Activated CD8-positive, alpha-beta memory T cell treated with anti-CD3 and anti-CD28 coated beads, Interleukin-2, amount 50 U/mL, for 4 hours (primary cell): ENCODE measurements at places on chromosomes 7 and 10.

DNA sequence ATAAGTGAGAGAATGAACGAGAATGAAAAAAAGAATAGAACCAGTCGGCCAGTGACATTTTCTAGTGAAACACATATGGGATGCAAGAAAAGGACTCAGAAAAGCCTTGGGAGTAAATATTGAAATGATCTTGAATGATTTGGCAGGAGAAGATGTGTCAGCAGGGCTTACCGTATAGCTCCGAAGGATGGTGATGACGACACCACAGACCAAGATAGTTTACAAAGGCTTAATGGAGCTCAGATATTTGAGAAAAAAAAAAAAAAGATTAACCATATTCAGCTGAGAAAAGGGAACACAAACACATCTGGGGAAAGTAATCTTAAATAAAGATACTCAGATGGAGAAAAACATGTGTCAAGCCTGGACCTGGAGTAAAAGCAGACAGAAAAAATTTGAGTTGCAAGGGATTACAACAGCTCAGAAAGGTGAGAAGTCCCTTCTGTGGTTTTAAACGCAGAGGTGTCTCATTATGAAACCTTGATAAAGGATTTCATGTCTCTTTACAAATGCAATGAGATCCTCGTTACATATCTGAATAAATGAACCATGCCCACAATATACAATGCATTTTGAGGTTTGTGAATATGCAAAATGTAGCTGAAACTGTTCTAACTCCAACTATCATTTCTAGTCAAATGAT is 36.0 kb downstream of the DNAJB9 start:
- DNase-seq, result no peak

DNA sequence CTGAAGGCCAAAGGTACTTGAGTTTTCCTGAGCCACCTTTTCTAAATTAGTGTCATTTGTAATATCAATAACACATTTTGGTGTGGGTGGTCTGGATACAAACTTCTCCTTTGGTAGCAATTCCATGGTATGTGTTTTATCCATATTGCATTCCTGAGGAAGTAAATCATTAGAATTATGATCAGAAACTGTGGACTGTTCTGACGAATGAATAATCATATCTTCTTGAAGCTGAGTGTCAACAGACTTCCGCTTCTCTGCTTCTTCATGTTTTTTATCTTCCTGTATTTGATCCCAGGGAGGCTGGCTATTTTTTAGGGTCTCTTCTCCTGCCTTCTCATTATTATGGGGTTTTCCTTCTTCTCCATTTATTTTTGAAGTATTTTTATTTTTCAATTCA is 81.4 kb downstream of the NRBF2 start:
- no peak for DNase-seq

- DNase-seq, result peak; percentile 13
These were observed 91.2 kb downstream of the DNAJB6 start for GRCh38 chr7:157427811-157428553.

DNA sequence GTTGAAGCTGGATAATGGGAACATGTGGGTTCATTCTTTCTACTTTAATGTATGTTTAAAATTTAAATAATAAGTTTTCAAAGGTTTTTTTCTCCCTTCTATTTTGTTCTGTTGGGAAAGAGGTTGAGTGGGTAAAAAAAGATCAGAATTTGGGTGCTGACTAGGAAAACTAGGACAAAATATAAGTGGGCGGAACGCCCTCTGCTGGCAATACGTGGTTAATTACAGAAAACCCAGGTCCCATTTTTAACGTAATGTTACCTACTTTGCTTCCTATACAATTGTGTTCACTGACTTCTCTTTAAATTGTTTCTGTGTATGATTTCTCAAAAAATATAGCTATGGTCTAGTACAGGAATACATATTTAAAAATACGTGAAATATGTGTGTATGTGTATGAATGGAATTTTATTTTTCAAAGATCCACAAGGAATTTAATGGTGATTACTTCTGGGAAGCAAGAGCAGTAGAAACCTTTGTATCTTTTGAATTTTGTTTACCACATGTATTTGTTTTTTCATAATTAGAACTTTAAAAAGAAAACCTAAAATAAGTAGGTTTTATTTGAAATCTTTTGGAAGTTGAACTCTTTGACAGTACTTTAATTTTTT is 8.7 kb downstream of the ECD start:
- DNase-seq, result peak; percentile 63

- DNase-seq, result no peak
These were observed 1094.4 kb downstream of the NRG3 start for GRCh38 chr10:82969405-82969804.

DNA sequence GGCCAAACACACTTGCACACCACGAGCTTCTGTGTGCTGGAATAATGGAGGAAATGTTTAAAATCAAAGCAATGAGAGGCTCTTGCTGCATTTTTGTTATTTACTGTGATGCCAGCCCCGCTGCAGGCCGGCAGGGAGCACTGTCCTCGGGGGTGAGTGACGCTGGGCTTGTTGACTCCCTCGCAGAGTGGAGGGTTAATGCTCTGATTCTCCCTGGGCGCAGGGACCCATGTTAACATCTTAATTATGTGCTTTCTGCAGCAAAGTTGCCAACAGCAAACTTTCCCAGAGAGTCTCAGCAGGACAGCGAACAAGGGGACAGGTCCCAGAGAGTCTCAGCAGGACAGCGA is 22.9 kb downstream of the SCART1 start:
- DNase-seq, result no peak

DNA sequence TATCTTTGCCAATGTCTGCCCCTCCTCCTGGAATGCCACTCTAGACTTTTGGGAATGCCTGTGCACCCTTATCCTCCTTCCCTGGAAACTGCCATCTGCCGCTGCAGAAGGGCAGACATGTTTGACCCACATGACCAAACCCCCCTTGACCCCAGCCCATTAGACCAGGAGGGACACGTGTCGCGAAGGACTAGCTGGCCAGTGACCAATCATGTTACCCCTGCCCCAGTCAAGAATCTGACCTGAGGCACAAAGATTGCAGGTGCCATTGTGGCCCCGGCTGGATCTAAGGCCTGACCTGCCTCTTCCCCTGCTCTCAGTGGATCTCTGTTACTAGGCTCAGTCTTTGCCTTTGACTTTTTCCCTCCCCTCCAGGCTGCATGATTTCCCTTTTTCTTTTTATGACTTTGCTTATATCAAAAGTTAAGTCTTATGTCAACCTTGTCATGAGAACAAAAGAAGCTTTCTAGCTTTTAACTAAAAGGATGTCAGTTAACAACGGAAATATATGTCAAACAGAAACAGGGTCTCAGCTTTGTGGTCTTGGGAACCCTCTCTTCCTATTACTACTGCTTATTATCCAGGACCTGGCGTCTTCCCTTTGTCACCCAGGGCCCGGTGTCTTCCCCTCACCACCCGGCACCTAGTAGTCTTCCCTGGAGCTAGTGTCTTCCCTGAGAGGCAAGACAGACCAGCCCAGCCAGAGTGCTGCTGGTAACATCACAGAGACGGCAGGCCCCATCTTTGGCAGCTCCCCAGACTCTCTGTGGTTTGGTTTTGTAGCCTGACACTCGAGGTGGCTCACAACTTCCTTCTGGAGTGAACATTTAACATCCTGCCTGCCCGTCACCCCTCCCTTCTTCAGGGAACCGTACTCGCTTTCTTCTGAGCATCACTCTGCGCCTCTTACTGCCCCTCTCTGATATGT is 24.4 kb upstream of the PPIF start:
- peak; percentile 78 for DNase-seq

DNA sequence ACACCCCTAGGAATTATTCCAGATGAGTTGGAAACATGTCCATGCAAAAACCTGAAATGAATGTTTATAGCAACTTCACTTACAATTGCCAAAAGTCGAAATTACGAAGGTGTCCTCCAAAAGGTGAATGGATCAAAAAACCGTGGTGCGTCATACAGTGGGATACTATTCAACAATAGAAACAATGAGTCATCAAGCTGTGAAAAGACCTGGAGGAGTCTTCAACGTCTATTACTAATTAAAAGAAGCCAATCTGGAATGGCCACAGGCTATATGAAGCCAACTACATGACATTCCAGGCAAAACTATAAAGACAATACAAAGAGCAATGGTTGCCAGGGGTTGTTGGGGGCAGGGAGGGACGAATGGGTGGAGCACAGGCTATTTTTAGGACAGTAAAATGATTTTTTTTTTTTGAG is 12.6 kb upstream of the PPP2R2D start:
- no peak for DNase-seq

DNA sequence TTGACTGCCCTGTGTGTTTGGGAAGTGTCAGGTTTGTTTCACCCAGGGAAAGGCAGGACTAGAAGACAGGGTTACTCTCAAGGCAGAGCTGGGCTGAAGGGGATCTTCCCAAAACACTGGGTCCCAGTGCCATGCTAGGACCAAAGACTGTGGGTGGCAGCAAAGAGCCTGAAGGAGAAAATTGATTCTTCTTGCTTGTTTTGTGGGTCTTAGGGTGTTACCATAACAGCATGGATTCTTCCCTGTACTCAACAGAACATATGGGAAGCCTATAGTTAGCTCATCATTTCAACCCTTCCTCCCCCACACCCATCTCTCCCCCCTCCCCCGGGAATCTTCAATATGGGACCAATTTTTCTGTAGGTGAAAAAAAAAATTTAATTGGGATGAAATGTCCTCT is 42.3 kb downstream of the TEX36 start:
- DNase-seq, result no peak

DNA sequence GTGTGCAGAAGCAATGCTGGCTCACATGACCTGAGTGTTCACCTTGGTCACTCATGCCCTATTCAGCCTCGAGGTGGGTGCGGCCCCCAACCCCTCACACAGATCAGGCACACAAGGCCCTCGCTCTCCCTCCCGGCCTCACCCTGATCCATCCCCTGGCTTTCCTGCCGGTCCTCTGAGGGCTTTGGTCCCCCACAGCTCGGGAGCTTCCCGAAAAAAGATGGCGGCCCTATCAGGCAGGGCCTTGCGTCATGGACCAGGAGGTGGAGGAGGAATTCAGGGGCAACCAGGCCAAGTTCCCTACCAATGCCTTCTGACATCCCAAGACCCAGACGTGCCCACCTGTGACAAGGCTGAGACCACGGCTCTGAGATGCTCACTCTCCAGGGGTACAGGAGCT is 43.7 kb upstream of the DNAAF5 start:
- DNase-seq, result no peak

DNA sequence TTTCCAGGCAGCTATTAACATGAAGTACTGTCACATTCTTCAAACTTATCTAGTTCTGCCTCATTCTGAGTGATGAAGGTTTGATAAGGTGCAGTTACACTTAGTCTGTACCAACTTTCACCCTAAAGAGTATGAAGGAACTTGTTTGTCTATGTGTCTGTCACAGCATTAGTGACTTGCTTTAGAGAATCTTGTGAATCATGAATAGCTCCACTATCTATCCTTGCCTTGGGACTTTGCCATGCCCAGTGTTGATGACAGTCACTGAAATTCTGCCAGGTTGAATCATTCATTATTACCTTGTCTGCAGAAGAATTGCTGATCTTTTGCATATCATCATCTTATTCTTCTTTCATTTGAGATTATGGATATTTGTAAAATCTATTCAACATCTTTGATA is 50.9 kb upstream of the A1CF start:
- no peak for DNase-seq

DNA sequence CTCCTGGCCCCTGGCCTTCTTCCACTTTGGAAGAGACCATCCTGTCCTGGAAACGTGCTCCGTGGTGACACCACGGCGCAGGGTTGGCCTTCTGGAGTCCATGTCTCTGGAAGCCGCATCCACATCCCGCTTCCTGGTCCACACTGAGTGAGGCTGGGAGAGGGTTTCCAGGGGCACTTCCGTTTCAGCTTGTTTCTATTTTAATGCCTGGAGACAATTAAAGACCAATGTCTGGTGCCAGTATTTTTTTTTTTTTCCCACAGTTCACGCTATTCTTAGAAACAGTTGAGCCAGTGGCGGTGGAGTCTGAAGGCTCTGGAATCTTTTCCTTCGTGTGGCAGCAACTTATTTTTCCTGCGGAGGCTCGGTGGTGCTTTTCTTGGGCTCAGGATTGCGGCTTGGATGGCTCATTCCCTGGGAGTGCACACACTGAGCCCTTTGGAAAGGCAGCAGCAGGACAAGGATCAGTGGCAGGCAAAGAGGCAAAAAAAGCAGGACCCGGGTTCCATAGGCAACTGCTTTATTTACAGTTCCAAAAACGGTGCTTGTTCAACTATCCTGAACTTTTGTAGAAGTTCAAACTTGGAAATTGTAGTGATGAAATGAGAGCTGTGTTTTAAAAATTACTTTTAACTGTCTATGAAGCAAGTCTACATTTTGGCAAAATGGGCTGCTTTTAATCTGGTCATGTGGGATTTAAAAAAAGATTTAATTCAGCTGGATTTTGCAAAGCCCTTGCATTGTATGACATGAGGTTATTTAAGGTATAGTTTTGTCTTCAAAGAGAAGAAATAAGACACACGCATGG is 202.8 kb downstream of the BAMBI start:
- no peak for DNase-seq

GRCh38 chr7:129122751-129123509 is 21.6 kb upstream of the TSPAN33 start:
- DNase-seq, result no peak

DNA sequence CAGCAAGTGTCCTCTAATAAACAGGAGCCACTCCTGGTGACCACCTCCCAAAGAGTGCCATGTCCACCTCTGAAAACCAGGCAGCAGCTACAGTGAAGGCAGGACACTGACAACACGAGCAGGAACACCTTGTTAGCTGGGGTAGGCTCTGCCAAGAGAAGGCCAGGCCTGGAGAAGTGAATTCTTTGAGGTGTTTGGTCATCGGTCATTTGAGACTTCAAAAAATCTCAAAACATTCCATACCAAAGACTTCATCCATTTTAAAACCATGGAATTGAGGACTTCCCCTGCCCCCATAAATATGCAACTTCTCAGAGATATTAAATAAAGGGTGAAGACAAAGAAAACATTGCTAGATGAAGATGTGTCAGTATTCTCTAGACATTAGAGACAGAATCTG is 28.4 kb upstream of the OPALIN start:
- DNase-seq, result no peak

- peak; percentile 58 for DNase-seq
These were observed 88.3 kb upstream of the PDGFA start for GRCh38 chr7:607938-608337.

DNA sequence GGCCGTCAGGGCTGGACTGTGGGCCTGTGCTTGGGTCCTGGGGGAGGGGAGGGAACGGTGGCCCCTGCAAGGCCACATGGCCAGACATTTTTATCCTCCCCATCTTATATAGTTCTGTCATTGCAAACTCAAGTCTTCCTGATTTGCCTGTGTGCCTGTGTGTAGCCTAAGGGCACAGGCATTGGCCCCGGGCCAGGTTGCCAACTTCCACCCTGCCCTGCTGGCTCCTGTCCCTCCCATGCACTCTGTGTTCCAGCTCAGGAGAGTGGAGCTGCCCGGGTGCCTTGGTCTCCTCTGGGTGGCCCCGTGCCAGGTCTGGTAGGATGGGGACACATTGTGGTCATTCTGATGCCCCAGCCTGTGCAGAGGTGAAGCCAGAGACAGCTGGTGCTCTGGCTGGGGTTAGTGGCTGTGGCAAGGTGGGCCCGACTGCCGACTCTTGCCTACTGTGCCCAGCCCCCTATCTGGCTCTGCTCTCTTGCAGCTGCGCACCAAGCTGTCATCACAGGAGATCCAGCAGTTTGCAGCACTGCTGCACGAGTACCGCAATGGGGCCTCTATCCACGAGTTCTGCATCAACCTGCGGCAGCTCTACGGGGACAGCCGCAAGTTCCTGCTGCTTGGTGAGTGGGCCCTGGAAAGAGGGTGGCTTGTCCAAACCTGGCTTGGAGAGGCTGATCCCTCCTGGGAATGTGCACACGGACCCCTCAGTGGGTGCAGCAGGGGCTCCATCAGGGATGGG is 14.8 kb downstream of the NACAD start:
- no peak for DNase-seq

GRCh38 chr10:125547010-125547650 is 135.8 kb downstream of the TEX36 start:
- DNase-seq, result no peak

GRCh38 chr10:96376483-96376882 is 17.7 kb upstream of the OPALIN start:
- no peak for DNase-seq
